GF-D8 (cell line): ENCODE measurements at places on chromosomes 16 and 17.

DNA sequence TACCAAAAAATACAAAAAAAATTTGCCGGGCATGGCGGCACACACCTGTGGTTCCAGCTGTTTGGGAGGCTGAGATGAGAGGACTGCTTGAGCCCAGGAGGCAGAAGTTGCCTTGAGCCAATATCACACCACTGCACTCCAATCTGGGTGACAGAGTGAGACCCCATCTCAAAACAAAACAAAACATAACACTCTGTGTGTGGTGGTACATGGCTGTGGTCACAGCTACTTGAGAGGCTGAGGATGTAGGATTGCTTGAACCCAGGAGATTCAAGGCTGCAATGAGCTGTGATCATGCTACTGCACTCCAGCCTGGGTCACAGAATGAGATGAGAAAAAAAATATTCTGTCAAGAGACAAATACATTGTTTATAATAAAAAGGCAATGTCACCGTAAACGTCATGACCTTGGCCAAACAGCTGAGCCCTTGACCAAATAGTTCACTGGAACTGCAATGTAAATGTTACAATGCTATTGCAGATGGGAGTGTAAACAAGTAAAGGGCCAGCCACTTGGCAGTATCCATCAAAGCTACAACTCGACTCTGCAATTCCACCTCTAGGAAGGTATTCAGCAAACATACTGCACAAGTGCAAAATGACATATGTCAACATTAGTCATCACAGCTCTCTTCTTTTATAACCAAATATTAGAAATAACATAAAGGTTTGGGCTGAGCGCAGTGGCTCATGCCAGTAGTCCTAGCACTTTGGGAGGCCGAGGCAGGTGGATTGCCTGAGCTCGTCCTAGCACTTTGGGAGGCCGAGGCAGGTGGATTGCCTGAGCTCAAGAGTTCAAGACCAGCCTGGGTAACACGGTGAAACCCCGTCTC lies 16.9 kb downstream of the EARS2 start:
- no peak for DNase-seq

- DNase-seq = no peak
Observed at GRCh38 chr16:85788819-85789218, 10.5 kb downstream of the EMC8 start.

- DNase-seq = no peak
Observed at GRCh38 chr17:82804442-82805191, 35.2 kb downstream of the ZNF750 start.

DNA sequence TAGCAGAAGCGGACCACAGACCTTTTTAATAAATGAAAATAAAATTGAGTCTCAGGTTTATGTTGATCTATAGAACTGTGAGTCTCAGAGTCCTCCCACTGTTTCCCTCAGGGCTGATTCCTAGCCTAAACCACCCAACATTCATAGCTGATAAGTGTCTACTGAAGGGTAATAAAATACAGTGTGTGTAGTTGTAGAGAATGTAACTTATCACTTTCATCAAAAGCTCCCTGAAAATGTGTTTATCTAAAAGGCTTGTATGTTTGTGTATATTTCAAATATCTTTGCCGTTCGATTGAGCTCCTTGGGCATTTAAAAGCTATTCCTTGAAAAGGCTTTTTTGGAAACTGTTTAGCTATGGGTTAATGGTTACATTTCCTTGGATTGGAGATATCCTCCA lies 740.3 kb upstream of the SOX9 start:
- no peak for DNase-seq

GRCh38 chr16:82160226-82160625 lies 9.8 kb downstream of the MPHOSPH6 start:
- no peak for DNase-seq
